ENCODE measurements at places on chromosomes 2 and 18.

- DNase-seq = peak; percentile 54
Measured at GRCh38 chr18:12308386-12309100, 502 bp downstream of the TUBB6 start.

DNA sequence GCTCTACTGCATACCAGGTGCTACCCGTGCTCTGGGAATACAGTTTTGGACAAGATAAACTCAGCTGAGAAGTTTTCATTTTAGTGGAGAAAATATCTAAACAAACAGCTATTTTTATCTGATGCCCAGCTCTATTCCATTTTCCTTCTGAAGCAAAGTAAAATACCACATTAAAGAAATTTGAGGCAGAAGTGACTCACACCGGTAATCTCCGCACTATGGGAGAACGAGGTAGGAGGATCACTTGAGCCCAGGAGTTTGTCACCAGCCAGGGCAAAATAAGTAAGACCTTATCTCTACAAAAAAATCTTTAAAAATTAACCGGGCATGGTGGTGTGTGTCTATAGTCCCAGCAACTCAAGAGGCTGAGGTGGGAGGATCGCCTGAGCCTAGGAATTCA is 416.2 kb upstream of the LYPD1 start:
- no peak for DNase-seq

GRCh38 chr2:241190291-241190981 is 2.0 kb downstream of the ANO7 start:
- no peak for DNase-seq

- DNase-seq = no peak
Measured at GRCh38 chr2:57617318-57617717, 429.3 kb upstream of the VRK2 start.

- DNase-seq = peak; percentile 75
Measured at GRCh38 chr2:227154986-227155774, 8.8 kb downstream of the COL4A4 start.

DNA sequence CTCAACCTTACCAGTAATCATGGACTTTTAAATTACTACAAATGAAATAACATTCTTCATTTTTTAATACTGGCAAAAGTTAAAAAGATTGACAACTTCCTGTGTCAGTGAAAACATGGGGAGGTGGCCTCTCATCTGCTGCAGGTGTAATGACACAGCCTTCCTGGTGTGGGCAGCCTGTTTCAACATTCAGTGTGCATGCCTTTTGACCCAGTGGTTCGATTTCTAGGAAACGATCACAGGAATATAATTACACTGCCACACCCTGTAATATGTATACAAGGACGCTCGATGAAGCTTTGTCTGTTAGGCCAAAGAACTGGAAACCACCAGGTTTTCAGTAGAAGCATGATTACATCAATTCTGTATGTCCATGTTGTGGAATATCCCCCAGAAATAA is 68.7 kb downstream of the MTHFD2 start:
- DNase-seq = no peak

- peak; percentile 22 for DNase-seq
Measured at GRCh38 chr2:196592911-196593881, 46.3 kb upstream of the CCDC150 start.

- no peak for DNase-seq
Measured at GRCh38 chr2:17667898-17668297, 85.7 kb downstream of the SMC6 start.

Data from fibroblast of skin of left quadriceps (primary cell).